ENCODE measurements at places on chromosomes 1 and 21.

GRCh38 chr1:174075245-174075692 lies 53.1 kb upstream of the RC3H1 start:
- DNase-seq, result no peak

- DNase-seq, result no peak
Measured at GRCh38 chr21:45861156-45861870, 120.3 kb upstream of the COL6A1 start.

DNA sequence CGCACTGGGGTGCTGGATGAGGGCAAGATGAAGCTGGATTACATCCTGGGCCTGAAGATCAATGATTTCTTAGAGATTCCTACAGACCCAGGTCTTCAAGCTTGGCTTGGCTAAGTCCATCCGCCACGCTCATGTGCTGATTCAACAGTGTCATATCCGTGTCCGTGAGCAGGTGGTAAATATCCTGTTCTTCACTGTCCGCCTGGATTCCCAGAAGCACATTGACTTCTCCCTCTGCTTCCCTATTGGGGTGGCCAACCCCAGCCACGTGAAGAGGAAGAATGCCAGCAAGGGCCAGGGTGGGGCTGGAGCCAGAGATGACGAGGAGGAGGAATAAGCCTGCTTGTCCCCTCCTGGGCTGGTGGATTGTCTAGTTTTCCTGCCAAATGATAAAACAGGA lies 2.2 kb upstream of the CBR3 start:
- no peak for DNase-seq

GRCh38 chr1:109628540-109629321 lies 9.1 kb downstream of the AMPD2 start:
- no peak for DNase-seq

- no peak for DNase-seq
Measured at GRCh38 chr1:78664763-78665162, 15.1 kb downstream of the IFI44 start.

GRCh38 chr1:27609618-27610240 lies 5.8 kb upstream of the AHDC1 start:
- no peak for DNase-seq

DNA sequence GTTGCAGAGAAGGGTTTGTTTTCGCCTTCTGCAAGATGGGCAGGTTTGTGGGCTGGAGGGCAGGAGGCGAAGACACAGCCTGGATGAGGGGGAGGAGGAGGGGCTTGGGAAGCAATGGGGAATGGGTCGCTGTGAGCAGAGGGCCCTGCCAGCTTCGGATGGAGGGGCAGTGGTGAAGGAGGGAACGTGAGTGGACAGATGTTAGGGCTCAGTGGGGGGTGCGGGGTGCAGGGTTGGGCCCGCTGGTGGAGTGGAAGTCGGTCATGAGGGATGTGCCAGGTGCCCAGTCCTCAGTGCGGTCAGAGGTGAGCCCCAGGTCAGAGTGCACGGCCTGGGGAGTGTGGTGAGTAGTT lies 55.5 kb upstream of the ABCG1 start:
- DNase-seq, result no peak
